ENCODE measurements at places on chromosomes 7 and 10.

DNA sequence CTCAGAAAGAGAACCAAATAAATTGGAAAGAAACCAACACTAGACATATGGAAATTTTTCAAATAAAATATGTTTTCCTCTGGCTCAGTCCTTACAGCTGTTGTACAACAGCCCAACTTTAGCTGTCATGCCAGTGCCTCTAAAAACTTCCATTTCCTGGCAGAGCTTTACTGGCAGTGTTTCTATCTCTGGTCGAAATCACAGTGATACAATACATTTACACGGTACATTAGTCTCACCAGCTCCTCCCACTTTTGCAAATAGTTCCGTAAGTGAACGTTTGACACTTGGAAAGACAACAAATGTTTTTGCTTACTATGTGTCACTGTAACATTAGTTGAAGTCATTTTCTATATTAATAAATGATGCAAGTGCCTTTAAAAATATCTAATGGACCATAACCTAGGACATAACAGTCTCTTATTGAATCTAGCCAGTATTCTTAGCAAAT, 29.8 kb downstream of the BCAP29 start:
- DNase-seq, result no peak

GRCh38 chr10:95373660-95374059, 82.9 kb upstream of the PDLIM1 start:
- no peak for DNase-seq

- DNase-seq, result no peak
Measured at GRCh38 chr7:156401617-156402016, 239.0 kb upstream of the RNF32 start.

GRCh38 chr7:131095346-131095745, 232.3 kb upstream of the MKLN1 start:
- DNase-seq, result no peak

GRCh38 chr7:120916121-120916520, 34.5 kb upstream of the ING3 start:
- DNase-seq, result no peak

GRCh38 chr7:67432536-67433234, 436.1 kb downstream of the TYW1 start:
- DNase-seq, result no peak

GRCh38 chr10:11810313-11810766, 12.8 kb upstream of the PROSER2 start:
- no peak for DNase-seq

DNA sequence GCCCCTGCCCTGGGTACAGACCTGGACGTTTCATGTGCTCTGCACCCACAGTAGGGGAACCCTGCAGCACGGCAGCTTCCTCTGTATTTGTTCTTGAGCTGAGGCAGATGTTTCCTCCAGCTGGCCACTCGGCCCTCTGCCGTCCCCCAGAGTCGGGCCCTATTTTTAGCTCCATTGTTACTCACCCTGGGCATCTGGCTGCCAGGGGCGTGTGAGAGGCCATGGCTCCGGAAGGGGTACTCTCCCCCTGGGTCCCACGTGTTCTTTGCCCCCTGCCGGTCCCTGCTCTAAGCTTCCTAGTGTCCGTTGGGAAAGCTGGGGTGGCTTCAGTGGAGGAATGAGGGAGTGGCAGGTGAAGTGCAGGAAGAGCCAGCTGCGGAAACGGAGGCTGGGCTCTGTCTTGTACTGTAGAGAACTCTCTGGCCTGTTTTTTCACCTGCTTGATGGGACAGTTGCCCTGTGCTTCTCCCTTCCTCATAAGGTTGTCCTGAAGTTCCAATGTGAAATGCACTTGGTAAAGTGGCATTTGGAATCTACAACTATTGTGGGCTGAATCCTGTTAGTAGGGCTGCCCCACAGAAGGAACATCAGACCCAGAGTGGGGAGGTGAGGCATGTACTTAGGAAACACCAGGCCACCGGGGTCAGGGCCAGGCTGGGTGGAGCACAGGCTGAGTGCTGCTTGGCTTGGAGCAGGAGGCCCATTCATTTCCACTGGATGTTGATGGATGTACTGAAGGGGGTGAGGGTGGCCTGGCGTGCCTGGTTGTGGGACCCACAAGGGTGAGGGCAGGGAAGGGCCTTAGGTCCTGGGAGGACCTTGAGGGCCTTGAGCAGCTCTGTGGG, 30.6 kb downstream of the PALD1 start:
- DNase-seq, result no peak

- peak; percentile 53 for DNase-seq
Measured at GRCh38 chr10:120423431-120424197, 33.4 kb upstream of the PLPP4 start.

- DNase-seq, result no peak
Measured at GRCh38 chr10:15856328-15857015, 3.8 kb downstream of the MINDY3 start.

DNA sequence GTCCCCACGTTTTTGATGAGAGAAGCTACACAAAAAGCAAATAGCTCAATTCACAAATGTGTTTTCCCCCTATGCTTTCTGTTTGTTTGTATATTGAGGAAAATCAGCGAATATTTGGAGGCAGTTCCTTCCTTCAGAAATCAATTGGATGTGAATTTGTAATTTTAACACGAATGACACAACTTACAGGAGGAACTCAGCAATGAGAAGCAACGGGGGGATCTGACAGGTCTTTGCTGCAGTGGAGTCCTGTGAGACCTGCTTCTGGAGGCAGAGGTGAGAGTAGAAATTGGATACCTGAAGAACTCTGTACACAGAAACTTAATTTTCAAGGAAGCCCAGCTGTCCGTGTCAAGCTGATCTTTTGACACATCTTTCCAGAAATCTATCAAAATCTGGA, 370.4 kb downstream of the GFRA1 start:
- DNase-seq, result no peak

DNA sequence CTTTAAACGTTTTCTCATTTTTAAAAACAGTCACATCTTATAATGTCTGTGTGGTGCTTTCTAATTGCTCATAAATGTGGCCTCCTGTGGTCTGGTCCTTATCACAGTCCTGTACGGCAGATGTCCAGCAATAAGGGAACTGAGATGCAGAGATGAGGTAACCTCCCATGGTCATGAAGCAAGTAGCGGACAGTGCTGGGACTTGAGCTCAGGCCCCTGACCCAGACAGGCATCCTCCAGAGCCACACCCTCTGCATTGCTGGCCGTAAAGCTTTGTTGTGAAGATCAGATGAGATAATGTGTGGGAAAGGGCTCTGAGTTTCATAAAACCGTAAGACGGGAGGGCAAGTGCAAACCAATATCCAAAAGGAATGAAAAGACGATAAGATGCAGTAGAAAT, 48.2 kb downstream of the DYNC2I1 start:
- DNase-seq, result no peak

DNA sequence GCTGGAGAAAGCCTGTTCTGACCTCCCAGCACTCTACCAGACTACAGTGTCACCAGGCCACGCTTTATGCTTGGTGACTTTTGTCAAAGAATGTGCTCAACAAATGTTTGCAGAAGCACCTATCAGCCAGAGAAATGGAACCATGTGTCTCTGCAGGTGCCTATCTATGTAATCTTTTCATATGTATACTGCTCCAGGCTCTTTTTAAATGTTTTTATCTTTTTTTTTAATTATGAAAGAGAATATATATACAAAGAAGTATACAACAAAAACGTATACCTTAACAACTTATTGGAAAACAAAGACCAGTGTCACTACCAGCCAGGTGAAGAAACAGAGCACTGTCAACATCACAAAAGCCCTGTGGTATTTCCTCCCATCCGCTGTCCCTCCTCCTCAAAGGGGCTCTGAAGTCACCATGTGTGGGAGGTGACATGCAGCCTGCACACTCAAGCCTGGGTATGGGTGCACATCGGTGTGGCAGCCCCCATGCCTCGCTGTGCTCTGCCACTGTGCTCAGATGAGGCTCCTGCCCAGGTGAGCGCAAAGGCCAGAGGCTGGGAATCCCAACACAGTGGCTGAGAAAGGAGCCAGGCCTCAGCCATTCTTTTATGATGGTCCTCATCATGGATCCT, 120.6 kb downstream of the CLEC2L start:
- no peak for DNase-seq

- DNase-seq, result peak; percentile 10
Measured at GRCh38 chr7:71868797-71869196, 543.3 kb downstream of the CALN1 start.

DNA sequence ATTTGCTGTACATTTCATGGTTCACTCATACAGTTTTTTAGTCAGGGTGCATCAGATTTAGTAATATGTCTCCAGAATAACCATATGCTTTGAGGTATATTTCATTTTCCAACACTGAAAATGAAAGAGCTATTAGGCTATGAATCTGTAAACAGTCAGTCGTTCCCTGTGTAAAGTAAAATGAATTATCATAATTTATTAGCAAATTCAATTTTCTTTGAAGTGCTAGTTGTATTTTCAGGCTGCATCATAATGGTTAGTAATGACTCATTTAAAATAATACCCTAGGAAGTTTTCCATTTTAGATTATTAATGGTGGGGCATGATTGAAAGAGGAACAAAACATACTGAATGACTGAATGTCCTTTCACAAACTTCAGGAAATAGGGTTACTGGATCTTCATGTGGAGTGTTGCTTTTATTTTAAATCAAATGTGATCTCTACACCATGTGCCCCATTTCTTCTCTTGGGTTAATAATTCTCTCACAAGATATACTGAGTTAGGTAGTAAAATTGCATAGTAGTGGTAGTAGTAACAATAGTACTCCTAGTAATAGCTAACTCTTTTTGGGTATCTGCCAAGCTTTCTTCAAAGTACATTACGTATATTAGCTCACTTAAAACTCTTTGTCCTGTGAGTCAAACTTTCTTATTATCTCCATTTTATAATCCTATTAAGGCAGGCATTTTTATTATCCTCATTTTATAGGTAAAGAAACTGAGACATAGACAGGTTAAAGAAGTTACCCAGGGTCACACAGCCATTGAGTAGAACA, 476.5 kb downstream of the SUGCT start:
- DNase-seq, result no peak

GRCh38 chr7:90839727-90840291, 243.7 kb downstream of the CDK14 start:
- DNase-seq, result no peak

DNA sequence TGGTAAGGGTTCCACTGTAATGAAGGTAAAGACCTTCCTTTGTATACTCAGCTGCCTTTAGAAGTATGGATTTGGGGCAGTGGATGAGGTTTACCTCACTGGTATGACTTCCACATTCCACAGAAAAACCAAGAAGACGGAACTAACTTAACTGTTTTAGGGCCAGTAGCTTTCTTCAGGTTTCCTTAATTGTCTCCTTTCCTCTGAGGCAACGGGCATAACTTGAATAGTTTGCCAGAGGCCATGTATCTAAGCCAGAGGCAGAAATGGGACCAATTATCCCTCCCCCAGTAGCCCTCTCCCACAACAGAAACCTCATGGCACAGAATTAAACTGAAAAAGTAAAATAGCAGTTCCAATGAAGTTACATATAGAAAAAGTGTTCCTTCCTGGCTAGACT, 281.7 kb downstream of the PHTF2 start:
- DNase-seq, result no peak

DNA sequence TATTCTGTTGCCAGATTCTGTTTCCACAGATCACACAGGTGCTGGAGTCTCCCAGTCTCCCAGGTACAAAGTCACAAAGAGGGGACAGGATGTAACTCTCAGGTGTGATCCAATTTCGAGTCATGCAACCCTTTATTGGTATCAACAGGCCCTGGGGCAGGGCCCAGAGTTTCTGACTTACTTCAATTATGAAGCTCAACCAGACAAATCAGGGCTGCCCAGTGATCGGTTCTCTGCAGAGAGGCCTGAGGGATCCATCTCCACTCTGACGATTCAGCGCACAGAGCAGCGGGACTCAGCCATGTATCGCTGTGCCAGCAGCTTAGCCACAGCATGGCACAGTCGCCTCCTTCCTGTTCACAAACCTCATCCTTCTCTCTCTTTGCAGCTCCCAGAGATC, 237.5 kb upstream of the PRSS1 start:
- DNase-seq, result no peak
